Heart left ventricle (tissue), 16 donors: ENCODE measurements at places on chromosomes 5 and 9. TPM values are rescaled to one million over a fixed set of nuclear protein-coding genes. Genes with fewer than 3 reads are reported as not detected.

DNA sequence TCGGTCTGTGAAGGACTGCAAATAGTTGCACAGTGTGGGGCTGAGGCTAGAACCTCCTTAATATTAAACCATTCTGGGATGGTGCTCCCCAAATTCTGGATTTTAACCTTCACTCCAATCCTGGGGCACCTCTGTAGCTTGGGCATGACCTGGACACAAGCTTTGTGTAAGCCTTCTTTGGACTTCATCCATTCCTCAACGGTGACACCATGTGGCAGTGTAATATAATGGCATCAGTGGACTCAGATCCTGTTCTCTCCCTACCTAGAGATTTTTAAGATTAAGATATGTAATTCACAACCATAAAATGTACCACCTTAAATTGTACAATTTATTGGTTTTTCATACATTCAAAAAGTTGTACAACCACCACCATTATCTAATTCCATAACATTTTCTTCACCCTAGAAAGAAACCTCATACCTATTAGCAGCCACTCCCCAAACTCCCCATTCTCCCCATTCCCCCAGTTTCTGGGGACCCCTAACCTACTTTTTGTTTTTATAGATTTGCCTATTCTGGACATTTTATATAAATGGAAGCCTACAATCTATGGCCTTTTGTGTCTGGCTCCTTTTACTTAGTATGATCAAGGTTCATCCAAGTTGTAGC, 4.8 kb upstream of the PLGRKT start:
- DNase-seq = no peak

- DNase-seq = no peak
Measured at GRCh38 chr5:35545190-35545589, 72.5 kb upstream of the SPEF2 start.

GRCh38 chr9:123724211-123724796, 205.6 kb downstream of the DENND1A start:
- DNase-seq = peak; percentile 16

- DNase-seq = no peak
Measured at GRCh38 chr5:36243653-36244052, 1.9 kb upstream of the NADK2 start.

The TNIP1 gene
- 97.6 TPM for polyA plus RNA-seq

The PPP1R26 gene
- polyA plus RNA-seq = 13.6 TPM

DNA sequence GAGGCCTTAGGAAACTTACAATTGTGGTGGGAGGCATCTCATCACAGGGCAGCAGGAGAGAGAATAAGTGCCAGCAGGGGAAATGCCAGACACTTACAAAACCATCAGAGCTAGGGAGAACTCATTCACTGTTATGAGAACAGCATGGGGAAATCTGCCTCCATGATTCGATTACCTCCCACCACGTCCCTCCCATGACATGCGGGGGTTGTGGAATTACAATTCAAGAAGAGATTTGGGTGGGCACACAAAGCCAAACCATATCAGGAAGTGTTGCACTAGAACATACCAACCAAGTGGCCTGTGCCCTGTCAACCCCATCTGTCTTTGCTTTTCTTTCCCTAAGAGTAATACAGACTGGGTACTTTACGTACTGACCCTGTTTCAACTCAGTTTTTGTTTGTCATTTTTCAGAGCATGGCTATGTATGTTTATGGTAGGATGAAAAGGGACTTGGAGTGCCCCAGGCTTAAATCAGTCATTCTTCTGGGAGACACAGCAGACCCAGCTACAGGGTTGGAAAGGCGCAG, 58.3 kb upstream of the TGFBR1 start:
- DNase-seq = no peak

The HSPA4 gene
- 105 TPM for polyA plus RNA-seq

DNA sequence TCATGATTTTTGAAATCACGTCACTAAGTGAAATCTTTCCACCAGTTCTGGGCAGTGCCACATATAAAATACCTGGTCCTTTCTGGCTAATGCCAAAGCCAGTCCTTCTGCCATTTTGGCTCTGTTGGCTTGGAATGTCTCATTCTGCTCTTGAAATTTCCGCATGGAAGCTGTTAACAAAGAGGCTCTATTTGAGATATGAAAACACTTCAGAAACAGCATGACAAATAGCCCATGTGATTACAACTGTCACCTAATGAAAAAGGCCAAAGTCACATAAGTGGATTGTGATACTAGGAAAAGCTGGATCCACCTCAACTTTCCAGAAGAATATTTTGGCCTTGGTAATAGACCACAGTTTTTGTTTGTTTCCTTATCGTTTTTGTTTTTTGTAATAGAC, 12.8 kb downstream of the GOLGA1 start:
- no peak for DNase-seq

- DNase-seq = no peak
Measured at GRCh38 chr5:180604271-180604670, 13.0 kb upstream of the SCGB3A1 start.

DNA sequence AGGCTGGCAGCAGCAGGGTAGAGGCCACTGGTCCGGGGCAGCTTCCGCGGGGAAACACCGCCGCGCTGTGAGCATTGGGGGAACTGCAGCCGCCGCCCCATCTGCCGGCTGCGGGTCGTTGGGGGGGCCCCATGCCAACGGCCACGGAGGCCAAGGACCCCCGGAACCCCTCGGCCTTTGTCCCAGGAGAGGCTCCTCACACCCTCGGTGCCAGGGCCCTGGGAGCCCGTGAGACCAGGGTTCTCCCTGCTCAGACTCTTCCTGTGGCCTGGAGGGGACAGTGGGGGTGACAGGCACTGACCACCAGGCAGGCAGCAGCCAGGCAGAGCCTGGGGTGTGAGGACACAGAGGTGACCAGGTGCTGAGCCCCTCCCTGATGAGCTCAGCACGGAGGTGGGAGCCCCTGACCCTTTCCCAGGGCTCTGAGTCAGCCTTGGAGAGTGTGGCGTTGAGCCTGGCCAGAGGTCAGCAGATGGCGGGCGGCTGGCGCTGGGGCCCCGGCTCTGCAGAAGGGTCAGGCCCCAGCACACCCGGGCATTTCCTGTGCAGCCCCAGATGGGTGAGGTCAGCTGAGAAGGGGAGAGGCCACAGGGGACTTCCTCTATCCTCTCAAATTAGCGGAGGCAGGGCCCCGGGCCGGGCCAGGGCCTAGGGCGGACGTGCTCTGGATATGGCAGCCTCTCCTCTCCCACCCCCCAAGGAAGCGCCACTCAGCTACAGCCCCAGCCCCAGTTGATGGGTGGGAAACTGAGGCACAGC, 17.9 kb upstream of the EGFL7 start:
- peak; percentile 87 for DNase-seq

DNA sequence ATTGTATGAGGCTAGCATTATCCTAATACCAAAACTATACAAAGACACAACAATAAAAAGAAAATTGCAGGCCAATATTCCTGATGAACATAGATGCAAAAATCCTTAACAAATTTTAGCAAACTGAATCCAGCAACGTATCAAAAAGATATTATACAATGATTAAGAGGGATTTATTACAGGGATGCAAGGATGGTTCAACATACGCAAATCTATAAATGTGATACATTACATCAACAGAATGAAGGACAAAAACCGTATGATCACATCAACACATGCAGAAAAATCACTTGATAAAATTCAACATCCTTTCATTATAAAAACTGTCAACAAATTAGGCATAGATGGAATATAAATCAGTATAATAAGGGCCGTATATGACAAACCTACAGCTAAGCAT, 27.1 kb upstream of the ARL15 start:
- no peak for DNase-seq

The PAEP gene
- polyA plus RNA-seq = not detected

The ANKRD31 gene
- polyA plus RNA-seq = 0.04 TPM

- DNase-seq = peak; percentile 78
Measured at GRCh38 chr5:74640954-74641734, 616 bp upstream of the ENC1 start.

DNA sequence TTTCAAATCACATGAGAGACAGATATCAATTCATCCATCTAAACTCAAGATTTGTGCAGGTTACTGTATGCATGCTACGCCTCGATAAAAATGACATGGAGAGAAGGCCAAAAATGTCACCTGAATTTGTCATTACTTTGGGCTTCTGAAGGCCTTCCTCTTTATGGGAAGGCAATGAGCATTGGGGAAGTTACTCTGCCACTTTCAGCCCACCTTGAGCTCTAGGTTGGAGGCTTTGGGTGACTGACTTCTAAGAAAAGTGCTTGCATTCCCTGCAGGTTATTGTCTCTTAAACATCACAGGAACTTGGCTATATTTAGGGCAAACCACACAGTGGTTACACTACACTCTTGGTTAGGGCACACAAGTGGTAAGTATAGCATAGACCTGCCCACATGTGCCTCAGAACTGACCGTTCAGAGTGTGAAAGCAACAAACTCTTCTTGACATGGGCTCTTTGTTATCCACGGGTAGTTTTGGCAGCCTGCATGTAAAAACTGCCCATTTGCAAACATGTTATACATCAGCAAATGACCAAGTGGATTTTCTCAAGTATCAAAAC, 169.5 kb downstream of the ZNF608 start:
- DNase-seq = no peak

The FOXD1 gene
- 0.06 TPM for polyA plus RNA-seq

DNA sequence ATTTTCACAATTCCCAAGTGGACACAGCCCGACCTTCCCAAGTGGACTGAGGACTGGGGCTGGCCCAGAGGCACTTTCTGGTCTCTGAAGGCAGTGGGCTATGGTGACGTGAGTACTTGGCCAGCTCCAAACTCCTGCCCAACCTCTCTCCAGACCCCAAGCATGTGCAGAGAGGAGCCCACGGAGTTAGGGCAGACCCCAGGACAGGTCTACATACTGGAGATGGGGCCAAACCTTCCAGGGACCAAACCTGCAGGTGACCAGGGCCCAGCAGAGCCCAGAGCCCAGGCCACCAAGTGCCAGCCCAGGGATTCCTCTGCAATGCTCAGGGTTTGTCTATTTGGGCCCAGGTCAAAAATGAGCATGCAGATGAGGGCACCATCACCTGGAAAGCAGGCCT, 15.3 kb downstream of the BRD3 start:
- no peak for DNase-seq

The LRRC19 gene
- polyA plus RNA-seq = not detected
